ENCODE measurements at places on chromosomes 1 and 21.

DNA sequence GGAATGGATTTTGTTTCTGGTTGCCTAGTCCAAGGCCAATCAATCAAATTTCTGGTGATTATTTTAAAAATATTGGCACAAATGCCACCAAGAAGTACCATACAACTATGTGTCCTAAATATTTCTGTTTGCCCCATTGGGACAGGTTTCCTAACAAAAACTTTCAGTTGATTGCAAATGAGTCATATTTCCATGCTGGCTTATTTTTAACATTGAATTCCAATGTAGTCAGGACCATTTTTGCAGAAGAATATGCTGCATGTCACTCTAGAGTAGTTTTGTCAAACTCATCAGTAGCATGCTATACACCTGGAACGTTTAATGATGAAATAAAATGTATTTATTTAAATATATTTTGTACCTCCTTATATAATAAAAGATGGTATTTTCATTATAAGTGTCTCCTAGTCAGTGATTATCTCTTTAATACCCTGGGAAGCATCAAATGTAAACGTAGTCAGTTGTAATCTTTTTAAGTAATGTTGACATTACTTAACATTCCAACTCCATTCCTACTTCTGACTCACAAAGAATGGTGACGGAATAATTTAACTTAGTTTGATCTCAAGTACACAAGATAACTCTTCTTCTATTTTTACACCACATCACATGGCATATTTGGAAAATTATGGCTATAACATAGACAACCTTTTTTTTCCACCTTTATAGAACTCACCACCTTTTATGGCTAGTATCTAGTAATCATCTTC lies 39.0 kb upstream of the USH2A start:
- DNase-seq: no peak

DNA sequence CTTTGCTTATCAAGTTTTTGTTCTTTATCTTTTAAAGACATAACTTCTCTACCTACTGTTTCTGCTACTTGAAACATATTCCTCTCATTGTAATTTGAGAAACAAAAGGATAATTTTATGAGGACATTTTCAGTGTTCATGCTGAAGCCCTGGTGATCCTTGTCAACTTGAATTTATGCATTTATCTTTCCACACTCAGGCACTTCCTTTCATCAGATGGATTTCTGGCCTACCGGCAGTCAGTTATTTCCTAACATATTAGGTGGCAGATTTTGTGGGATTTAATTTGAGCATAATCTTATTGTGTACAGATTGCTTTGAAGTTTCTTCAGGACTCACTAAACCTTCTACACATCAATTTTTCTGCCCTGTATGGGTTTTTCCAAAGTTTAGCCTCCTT lies 75.0 kb downstream of the RGL1 start:
- no peak for DNase-seq

DNA sequence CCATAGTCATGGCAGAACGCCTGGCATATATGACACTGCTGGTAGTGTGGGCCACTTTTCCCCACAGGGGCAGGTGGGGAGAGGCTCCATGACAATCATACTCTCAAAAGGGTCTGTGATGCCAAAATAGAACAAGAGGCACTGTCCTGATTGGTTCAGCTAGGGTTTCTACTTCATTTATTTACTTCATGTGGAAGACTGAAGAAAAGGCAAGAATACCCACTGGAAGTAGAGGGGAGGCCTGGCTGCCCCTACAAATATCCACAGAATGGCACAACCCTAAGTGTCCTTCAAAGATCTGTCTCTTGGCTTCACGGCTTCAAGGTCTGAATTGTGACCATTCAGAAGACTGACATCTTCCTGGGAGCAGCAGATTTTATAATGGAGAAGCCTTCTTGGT lies 4.5 kb upstream of the SFT2D2 start:
- no peak for DNase-seq

- DNase-seq: no peak
Measured at GRCh38 chr1:156760092-156760795, 7.1 kb upstream of the PRCC start.

GRCh38 chr21:45366931-45367401 lies 38.0 kb upstream of the COL18A1 start:
- DNase-seq: no peak

- no peak for DNase-seq
Measured at GRCh38 chr21:22804151-22804550, 1805.9 kb downstream of the NCAM2 start.

DNA sequence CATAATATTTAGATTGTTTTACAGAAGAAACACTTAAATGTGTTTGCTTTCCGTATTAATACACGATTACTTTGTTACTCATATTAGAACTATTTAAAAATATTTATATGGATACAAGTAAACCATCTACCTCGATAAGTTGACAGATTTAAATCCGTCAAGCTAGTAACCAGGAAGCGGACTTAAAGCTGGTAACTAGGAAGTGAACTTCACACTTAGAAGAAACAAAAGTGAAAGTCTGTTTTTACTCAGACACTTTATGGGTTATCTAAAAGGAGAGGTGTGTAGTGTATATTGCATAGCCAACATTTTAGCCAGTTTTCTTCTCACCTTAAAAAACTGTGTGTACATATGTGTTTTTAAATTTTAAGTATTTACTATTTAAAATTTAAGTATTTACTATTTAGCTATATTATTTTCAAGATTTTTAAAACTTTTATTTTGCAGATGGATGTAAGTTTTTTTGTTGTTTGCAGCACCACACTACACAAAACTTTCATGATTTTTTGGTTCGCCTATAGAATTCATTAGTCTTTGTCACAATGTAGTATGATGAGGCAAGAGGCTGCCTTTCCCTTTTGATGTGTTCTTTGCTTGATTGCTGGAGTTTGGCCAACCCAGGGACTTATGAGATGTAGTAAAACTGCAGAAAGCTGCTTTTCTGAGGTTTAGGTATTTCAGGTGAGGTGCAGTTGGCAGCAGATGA lies 2.7 kb downstream of the USP25 start:
- DNase-seq: no peak

- DNase-seq: no peak
Measured at GRCh38 chr1:107132780-107133179, 8.1 kb upstream of the NTNG1 start.

DNA sequence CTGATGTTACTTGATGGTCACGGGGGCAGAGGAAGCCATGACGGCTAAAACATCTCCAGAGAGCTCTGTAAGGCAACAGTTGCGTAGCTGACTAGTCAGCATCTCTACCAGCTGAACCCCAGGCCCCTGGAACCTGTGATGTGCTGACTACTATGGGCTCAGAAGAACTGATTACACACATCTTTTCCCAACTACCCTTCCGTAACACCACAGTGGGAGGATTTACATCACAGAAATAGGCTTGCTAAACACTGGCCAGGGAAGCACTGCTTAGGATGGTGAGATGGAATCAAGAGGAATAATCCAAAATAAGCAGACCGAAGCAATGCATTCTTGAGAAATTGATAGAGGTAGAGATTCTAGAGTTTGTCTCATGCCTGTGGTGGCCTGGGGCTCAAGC lies 122.5 kb downstream of the SMYD2 start:
- DNase-seq: no peak

DNA sequence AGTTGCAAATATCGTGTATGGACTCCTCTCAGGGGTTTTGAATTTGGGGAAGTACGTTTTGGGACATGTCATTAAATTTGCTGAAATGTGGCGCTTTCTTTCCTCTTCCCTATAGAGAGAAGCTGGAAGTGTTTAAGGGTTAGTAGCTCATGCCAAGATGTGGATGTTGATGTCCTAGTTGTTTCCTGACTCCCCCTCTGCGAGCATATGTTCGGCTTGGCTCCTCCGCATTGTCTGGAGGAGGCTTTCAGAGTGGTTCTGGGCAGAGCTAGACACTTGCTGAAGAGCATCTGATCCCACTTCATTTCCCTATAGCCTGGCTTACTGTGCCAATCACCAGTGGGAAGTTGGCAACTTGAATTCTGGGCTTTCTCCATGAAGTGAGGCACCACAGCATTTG lies 347.4 kb upstream of the B3GALT2 start:
- DNase-seq: no peak

DNA sequence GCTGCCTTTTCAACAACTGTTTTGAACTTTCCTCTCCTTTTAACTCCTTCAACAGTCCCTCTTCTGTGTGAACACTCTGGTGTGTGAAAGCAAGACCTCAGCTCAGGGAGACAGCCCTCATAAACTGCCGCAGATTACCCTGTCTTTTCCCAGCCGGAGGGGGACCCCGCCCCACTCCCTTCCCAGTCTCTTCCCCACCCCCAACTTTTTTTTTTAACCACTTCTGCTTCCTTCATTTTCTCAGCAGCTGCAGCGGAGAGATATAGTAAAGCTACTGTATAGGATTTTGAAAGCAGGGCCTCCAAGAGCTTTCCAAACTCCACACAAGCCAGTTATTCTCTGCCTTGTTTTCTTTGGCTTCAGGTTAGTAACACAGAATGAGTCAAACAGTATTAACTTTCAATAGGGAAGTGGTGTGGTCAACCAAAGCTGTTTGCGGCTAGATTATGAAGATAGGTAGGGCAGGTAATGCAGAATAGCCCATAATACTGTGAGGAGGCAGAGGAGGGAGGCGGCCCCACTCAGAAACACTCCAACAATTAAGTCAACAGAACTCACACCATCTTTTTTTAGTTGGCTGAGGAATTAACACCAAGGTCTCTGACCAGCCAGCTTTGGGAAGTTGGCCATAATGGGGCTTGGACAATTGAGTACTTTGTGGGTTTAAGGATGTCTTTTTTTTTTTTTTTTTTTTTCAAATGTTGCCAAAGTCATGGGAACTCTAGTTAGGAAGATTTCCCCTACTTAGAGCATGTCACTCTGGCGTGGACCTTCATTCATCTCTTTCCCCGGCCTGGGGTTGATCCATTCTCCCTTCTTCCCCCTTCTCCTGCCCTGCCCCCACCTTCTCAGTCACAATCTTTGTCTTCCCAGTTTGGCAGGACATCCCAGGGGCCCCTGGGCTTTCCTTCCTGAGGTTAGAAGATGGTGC lies 177.0 kb downstream of the CLIC6 start:
- no peak for DNase-seq

DNA sequence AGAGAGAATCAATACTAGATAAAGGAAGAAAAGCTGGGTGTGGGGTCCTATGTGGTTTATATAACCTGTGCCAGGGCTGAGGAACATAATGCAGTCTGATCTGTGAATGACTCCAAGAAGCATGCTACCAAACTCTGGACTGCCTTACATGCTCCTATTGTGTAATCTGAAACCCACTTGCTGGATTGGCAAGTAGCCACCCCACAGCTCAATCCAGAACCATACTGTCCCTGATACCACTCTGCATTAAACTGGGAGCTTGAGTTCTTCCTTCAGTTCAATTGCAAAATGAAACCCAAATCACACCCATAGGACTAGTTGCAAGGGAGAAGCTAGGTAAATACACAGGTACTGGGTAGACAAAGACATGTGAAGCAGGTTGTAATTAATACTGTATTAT lies 115.4 kb upstream of the NEGR1 start:
- no peak for DNase-seq

DNA sequence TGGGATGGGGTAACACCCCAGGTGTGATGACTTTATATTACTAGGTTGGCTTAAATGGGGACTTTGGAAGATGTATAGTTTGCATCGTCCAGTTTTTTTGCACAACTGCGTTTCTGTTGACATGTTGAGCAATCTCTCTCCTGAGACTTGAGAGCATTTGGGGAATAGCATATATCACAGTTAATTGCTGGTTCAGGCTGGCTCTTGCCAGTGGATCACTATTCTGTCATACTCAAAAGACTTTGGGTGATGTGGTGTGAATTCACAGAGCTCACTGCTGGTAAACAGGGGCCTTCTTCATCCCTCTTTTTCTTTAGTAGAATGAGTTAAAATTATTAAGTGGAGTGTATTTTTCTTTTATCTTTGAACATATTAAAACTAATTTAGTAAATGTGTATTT lies 44.3 kb downstream of the LHX9 start:
- DNase-seq: no peak

DNA sequence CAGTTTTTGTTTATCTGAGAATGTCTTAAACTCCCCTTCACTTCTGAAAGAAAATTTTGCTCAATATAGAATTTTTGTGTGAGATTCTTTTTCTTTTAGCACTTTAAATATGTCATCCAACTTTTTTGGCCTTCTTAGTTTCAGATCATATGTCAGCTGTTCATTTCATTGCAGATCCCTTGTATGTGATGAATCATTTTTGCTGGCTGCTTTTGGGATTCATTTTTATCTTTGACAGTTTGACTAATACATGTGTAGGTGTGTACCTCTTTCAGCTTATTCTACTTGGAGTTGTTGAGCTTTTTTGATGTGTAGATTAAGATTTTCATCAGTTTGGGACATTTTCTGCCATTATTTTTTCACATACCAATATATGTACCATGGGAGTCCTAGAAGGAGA lies 156.8 kb downstream of the FASLG start:
- no peak for DNase-seq

DNA sequence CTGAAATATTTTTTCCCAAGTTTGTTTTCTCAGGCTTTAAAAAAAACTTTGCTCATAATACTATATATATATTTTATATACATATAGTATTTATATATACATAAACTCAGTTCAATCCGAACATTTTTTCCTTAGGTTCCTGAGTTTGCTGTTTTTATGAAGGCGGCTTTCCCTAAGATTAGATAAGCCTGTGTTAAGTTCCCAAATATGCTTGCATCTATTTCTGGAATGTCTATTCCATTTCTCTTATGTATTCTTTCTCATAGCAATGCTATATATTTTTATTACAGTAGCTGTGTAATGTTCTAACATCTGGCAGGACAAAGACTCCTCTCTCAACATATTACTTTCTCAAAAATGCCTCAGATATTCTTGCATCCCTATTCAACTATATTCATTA lies 45.9 kb downstream of the ADSS2 start:
- DNase-seq: no peak

Data from stimulated activated CD4-positive, alpha-beta T cell treated with anti-CD3 and anti-CD28 coated beads, Interleukin-2, amount 100 ng/mL, for 4 hours (primary cell).